ENCODE measurements at places on chromosomes 7 and 10. TPM values are rescaled to one million over a fixed set of nuclear protein-coding genes. Genes with fewer than 3 reads are reported as not detected.

SUN3 gene
- total RNA-seq: not detected

EGR2 gene
- total RNA-seq: 5.9 TPM

GSDME gene
- 20.2 TPM for total RNA-seq

CLRN3 gene
- total RNA-seq: not detected

ATRNL1 gene
- 0.12 TPM for total RNA-seq

ASB15 gene
- total RNA-seq: not detected

DNA sequence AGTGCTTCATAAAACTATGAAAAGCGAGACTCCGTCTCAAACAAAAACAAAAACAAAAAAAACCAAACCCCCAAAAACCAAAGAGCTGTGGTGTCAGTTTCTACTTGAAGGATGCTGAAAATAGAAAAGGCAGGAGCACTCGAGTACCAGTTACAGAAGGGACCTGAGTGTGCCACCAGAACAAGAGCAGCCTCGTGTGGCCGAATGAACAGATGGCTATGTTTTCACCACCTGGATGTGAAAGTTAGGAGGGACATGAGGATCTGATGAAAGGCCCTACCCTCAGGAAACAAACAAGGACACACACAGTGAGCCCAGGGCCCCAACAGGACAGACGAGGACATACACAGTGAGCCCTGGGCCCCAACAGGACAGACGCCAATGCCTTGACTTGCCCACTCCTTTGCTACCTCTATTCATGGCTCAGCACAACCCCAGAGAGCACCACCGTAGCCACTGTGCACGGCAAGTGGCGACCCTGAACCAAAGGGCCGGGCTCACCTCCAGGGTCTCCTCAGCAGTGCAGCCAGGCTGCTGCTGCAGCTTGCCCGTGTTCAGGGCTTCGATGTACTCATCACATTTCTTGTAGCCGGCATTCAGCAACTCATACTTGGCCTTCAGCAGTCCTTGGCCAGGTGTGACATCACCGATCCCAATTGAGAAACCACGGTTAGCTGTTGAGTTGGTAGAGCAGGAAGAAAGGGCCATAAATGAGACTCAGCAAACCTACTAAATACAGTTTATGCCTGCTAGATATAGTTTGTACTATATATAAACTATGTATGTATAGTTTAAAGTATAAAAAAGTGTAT, 24.9 kb downstream of the POLR3A start:
- no peak for DNase-seq

- no peak for DNase-seq
Measured at GRCh38 chr10:88028654-88029053, 165.2 kb downstream of the PTEN start.

- no peak for DNase-seq
Measured at GRCh38 chr10:53537508-53537907, 764.9 kb upstream of the MBL2 start.

DNA sequence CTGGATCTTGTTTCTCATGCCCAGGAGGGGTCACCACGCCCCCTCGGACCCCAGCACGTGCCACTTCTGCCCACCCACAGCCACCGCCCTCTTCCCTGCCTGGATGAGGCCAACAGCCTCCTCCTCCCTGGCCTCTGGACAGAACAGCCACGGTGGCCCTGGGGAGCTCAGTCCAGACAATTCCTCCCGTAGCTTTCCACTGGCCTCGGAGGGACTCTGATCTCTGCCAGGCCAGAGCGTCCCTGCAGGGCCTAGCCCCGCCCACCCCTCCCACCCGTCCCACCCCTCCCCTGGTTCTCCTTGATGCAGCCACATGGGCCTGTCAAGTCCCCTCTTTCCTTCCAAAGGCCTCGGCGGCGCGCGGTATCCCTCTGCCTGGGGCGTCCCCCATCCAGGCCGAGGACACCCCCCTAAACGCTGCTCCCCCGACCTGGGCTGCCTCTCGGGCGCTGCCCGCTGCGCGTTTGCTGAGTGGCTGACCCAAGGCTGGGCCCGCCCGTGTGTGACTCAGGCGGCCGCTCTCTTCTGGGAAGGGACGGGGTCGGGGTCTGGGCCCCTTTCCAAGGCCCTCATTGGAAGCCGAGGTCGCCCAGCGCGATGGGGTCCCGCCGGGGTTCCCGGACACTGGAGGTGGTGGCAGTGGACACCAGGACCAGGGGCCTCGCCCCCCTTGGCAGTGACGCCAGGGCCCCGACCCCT, 557 bp downstream of the TMEM120A start:
- DNase-seq: peak; percentile 76

- no peak for DNase-seq
Measured at GRCh38 chr10:17386021-17386420, 68.4 kb downstream of the ST8SIA6 start.

DNA sequence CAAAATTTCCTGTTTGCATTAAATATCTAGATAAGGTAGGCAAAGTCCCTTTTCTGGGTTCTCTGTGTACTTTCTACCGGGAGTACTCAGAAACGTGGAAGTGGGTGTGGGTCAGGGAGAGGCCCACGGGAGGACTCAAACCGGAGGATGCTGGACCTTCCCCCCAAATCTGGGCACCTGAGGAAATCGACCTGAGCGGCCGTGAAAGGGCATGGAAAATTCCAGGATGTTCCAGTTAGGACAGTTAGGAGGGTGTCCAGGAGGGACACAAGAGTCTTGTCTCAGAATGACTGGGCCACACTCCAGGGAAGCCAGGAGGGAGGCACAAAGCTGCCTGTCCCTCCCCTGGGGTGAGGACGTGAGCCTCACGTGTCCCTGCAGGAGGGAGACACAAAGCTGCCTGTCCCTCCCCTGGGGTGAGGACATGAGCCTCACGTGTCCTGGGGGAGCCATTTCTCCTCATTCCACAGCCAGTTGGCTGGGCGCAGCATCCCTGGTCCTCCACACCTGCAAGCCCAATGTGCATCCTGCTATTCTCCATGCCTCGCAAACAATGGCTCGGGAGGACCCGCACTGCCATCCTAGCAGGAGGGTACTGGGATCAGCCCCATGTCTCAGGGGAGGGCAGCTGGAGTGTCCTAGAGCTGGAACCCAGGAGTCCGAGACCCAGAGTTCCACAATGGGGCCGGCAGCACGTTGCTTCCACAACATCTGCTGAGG, 190.5 kb upstream of the PPP2R2D start:
- DNase-seq: no peak

DNA sequence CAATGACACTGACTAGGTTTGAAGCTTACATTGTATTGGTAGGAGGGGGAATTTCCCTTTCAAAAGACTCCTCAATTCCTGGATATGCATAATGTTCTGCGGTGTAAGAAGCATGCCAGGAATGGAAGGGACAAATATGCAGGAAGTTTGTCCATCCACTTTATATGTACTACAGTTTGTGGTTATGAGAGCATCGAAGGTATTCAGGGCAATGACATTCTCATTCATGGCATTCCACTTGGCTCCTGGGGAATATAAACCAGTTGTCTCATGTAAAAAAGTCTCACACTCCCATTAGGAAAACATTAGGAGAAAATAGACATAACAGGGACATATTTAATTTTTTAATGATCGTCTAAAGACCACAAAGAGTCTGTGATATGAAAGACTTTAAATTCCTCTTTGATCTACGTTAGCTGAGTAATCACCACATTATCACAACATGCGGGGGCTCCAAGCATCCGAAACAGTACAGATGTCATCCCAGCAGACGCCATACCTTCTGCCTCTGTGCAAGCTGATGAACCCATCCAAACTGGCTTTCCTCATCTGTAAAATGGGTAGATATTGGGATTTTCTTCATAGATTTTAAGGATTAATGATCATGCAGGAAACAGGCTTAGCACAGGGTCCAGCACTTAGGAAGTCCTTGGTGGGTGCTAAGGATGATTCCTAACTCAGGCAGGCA, 675.3 kb downstream of the INHBA start:
- peak; percentile 98 for DNase-seq

GRCh38 chr7:32070406-32071360, at the start of gene PDE1C:
PDE1C (minus strand) TSS chr7:32070407.
- DNase-seq: peak; percentile 62

DNA sequence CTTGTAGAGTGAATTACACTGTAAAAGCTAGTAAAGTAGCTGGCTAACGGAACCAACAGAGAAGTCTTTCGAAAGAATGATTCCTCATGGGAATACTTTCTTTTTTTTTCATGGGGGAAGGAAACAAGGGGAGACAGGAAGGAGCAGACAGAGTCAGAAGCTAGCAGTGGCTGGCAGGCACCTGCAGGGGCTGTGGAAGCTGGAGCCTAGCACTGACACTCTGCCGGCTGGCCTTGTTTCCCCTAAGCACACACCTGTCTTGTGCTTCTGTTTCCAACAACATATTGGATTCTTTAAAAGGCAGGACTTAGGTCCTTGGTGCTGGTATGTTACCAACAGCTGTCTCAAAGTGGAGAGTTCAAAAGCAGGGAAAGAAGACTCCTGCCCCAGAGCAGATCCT, 24.7 kb downstream of the NOD1 start:
- no peak for DNase-seq

GRCh38 chr10:73908853-73909539, 1.9 kb upstream of the PLAU start:
- DNase-seq: peak; percentile 99

DNA sequence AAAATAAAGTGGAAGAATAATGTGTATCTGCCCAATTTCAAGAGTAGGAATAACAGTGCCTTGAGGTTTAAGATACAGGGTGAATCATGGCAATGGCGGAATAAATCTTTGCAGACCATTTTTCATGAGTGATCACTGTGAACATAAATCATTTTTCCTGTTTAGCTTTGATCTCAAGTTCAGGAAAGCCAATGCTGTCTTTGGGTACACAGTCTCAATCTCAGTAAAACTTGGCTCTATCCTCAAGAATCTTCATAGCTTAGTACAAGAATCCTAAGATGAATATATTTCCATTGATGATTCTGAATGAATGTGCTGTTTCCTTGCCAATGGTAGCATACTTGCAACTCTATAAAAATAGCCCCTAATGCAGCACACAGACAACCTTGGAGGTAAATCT, 6.8 kb downstream of the NAMPT start:
- DNase-seq: peak; percentile 37
